ENCODE measurements at places on chromosomes 2 and 18.

GRCh38 chr18:76343938-76344569 lies 151.0 kb downstream of the ZNF516 start:
- no peak for DNase-seq

- DNase-seq: no peak
These were observed 4.3 kb upstream of the COL6A3 start for GRCh38 chr2:237418300-237418699.

- no peak for DNase-seq
These were observed 26.1 kb downstream of the DGUOK start for GRCh38 chr2:73952499-73953446.

DNA sequence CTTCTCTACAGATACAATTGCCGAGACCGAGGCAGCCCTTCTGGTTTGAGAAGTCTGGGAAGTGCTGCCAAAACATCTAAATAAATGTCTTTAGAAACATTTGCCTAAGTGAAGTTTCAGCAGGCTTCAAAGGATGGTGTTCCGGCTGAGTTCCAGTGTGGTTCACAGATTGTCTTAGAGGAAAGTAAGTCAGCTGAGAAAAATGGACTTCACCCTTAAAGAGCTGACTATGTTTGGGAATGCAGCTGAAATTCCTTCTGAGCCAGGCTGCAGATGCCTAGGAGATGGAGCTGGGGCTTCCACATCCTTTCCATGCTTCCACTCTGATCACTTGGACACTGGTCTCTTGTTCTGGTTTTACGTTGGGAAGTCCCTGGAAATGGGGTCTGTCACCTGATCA lies 83.6 kb downstream of the FHOD3 start:
- DNase-seq: no peak

DNA sequence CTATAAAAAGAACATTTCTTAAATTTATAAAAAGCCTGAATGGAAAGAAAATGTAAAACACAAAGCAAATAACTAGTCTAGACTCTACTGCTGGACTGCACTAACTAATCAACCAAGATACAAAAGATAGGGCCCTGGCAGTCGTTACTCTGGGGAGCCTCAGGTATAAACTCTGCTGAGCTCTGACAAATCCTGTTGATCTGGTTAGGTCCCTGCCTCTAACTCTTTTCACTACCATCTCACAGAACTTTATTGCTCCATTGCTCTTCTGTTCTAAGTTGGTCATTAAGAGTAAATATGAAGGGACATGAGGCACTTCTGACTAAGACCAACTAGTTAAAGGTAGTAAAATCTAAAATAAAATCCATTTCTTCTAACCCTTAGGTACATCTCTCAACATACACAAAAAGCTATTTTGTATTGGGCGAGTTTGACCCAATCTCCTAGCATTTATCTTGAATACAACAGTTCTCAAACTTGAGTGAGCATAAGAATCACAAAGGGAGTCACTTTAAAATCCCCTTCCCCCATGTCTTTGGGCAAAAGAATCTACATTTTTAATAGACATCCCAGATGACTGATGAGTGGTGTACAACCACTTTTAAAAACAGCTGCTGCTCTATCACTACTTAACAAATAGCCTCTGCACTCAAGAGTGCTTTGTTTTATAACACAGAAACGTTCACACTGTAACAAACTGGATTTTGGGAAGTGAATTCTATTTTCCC lies 2.5 kb downstream of the CHN1 start:
- no peak for DNase-seq

GRCh38 chr2:105375001-105375561 lies 23.8 kb downstream of the FHL2 start:
- no peak for DNase-seq

GRCh38 chr18:75200605-75201280 lies 8.2 kb downstream of the PTGR3 start:
- DNase-seq: no peak

DNA sequence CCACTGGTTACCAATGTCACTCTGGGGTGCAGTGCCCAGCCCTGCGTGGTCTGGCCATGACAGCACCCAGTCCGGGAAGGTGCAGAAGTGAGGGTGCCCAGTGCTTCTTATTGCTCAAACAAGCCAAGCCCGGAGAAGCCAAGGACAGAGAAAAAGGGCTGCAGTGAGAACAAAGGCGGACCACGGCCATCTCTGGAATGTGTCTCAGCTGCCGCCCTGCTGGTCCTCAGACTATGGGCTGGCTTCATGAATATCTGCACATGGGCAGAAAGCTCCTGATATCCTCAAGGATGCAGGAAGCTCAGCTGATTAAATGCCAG lies 28.7 kb downstream of the COPS9 start:
- no peak for DNase-seq

GRCh38 chr2:40242315-40242714 lies 209.6 kb downstream of the SLC8A1 start:
- DNase-seq: no peak

DNA sequence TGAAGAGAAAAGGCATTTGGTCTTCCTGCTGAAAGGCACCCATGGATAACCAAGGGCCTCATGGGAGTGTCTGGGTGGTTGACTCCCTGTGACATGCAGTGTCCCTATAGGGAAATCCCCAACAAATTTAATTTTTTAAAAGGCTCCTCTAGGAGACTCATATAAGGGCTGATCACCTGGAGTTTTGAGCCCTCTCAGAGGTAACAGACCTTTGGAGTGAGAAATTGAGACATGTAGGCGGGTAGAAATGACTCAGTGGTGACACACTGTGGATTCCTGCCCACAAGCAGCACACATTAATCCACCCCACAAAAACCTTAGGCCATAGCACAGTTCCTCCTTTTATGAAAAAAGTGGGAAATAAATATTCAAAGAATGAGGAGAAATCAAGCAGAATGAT lies 557.0 kb upstream of the CNTNAP5 start:
- DNase-seq: no peak

DNA sequence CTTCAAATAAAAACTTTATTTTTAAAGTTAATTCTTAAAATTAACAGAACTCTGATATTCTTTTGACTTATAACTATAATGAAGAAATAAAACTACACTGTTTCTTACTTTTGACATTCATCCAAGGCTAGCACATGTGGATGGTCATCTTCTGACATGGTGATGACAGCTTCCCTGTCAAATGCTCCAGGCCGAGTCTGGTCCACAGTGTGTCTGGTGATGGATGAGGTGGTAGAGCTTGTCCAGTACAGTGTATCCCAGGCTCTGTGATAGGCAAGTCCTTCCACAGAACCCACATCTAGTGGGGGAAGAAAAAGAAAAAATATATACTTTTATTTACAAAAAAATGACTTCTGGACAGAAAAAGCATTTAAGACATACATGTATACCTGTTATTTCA lies 1529.5 kb downstream of the LRP1B start:
- DNase-seq: no peak
